ENCODE measurements at places on chromosomes 1 and 21.

DNA sequence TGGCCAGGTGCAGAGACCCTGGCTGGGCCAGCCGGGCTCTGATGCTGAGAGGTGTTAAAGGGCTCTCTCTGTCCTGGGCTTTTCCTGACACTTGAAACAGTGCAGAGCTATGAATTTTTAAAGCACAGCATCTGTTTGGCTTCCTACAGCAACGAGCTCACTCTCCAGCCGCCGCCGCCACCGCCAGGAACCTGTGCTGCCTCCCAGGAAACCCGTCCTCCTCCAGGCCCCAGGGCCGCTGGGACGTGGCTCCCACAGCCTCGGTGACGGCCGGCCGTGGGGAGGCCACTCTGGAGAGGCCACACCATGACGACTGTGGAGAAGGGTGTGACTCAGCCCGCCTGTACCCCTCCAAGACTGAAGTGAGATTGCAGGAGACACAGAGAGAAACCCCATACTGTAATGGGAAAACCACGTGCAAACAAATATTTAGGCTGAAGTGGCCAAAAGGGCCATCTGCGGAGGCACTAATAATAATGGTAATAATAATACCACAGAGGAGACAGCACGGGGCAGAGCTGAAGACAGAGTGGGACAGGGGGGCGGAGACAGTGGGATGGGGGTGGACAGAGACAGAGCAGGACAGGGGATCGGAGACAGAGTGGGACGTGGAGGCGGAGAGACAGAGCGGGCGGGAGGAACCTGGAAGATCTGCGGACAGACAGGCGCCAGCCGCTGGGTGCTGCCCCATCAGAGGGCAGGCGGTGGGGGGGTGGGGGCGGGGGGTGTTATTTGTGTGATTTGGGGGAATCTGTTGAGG is 139.2 kb downstream of the CASZ1 start:
- no peak for DNase-seq

GRCh38 chr1:240956424-240956823 is 344.5 kb upstream of the GREM2 start:
- DNase-seq = no peak

- no peak for DNase-seq
Observed at GRCh38 chr1:7084232-7084894, 299.1 kb downstream of the CAMTA1 start.

GRCh38 chr1:25608488-25609178 is 8.0 kb upstream of the MAN1C1 start:
- peak; percentile 90 for DNase-seq

- DNase-seq = no peak
Observed at GRCh38 chr1:95021119-95021518, 51.6 kb downstream of the ALG14 start.

- no peak for DNase-seq
Observed at GRCh38 chr1:173297798-173298391, 90.8 kb upstream of the TNFSF4 start.

- no peak for DNase-seq
Observed at GRCh38 chr1:187634940-187635339, 806.2 kb downstream of the PLA2G4A start.

DNA sequence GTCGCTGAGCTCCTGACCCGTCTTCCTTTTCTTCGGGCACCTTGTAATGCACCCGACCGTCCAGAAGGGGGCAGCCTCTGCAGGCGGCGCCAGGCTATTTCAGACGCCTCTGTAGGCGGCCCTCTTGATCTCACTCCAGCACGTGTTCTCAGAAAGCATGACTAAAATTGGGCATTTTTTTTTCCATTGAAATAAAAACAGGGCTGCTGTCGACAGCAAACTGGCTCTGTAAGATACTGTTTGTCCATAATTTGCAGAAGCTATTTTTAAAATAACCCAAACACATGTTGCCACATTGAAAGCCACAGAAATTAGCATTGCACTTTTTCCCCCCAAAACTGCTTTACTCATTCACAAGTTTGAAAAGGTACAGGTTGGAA is 78.0 kb downstream of the STUM start:
- peak; percentile 80 for DNase-seq

GRCh38 chr1:55084257-55084656 is 44.9 kb downstream of the PCSK9 start:
- no peak for DNase-seq

DNA sequence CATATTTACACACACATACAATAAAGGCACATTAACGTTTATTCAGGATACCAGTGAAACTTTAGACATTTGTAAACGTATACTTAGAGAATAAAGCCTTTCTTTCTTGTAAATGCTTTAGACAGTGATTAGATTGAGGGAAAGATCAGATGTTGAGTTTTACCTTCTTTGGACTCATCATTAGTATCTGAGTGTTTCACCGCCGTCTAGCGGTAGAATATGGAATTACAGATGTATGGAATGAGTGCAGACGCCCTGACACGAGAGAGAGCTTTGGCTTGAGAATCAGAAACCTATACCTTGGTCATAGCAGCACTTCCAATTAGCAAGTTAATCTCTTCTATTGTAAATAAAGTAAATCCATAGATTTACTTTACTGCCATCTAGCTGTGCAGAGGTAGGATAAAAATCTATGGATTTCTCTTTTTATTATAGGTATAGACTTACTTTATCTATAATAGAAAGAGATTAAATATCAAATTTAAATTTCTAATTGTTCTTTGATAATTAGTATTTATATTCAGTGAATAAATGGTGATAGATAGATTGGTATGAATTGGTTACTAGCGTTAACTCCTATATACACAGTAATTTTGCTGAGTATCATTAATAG is 12.6 kb downstream of the FLG2 start:
- DNase-seq = peak; percentile 72

DNA sequence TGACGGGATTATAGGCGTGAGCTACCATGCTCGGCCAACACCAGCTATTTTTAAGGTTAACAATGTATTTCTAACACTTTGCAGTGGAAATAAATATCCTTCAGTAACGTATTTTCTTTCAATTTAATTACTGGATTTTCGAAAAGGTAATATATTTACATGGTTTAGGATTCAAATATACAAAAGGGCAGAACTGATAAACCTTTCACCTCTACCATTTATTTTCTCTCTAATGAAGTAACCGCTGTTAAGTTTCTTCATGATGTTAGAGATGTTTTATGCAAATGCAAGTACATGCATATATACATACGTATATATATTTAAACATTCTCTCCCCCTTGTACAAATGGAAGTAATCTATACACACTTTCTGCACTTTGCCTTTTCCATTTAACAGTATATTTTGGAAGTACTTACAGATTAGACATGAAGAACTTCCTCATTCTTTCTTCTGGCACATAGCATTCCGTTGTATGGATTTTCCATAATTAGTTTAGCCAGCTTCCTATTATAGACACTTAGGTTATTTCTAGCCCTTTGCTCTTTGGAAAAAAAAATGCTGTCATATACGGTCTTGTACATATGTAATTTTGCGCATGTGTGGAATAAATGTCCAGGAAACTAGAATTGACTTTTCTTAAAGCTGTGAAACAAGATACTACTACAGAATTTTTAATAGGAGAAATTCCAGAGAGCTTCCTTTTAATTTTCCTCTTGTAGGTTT is 14.9 kb upstream of the HJV start:
- peak; percentile 30 for DNase-seq

- DNase-seq = peak; percentile 62
Observed at GRCh38 chr1:230167419-230167852, 100.4 kb downstream of the GALNT2 start.

- DNase-seq = no peak
Observed at GRCh38 chr1:153968408-153968807, 706 bp downstream of the CREB3L4 start.

DNA sequence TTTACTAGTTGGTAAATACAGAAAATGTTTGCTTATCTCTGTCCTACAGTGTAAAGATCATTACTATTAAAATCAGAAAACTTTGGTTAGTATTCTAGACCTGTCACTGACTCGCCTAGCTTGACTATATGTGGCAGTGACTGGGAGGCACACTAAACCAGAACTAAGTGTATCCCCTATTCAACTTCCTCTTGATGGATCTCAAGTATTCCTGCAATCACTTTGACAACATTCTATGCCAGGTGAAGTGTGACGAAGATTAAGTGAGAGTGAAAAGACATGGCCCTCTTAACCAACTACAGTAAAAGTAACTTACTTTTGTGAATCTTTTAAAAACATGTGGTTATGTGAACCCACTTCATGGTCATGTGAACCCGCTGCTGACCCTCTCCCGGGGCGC is 223.0 kb upstream of the ADAMTS5 start:
- no peak for DNase-seq

GRCh38 chr1:204530932-204531331 is 14.7 kb downstream of the MDM4 start:
- no peak for DNase-seq

DNA sequence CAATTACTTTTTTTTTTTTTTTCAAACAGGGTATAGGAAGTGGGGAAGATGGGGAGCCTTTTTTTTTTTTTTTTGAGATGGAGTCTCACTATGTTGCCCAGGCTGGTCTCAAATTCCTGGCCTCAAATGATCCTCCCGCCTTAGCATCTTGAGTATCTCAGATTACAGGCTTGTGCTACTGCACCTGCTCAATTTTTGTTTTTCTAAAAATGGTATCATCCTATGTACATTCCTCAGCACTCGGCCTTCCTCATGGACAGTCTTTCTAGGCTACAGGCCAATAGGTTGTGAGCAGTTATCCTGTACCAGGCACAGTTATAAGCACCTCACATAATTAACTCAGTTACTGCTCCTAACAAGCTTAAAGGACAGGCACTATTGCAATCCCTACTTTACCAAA is 132.1 kb upstream of the EDN2 start:
- no peak for DNase-seq

- no peak for DNase-seq
Observed at GRCh38 chr1:80540149-80540548, 1260.6 kb upstream of the ADGRL2 start.

DNA sequence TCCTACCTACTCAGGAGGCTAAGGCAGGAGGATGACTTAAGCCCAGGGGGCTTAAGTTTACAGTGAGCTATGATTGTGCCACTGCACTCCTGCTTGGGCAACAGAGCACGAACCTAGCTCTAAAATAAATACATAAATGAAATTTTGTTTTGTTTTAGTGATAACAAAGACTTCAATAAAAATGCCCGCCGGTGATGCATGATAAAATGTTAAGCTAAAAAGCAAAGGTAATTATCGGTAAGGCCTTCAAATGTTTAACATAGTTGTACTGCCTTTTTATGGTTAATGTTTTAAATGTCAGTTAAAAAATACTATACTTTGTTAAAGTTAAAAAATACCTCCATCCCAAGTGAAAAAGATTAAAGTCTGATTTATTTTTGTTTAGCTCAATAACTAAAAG is 27.0 kb downstream of the KDM5B start:
- no peak for DNase-seq

- DNase-seq = no peak
Observed at GRCh38 chr1:114207635-114208034, 54.0 kb upstream of the SYT6 start.

- DNase-seq = peak; percentile 39
Observed at GRCh38 chr1:24926563-24927249, 3.4 kb downstream of the RUNX3 start.

GRCh38 chr1:156608036-156608674 is 6.9 kb upstream of the GPATCH4 start:
- DNase-seq = peak; percentile 81

DNA sequence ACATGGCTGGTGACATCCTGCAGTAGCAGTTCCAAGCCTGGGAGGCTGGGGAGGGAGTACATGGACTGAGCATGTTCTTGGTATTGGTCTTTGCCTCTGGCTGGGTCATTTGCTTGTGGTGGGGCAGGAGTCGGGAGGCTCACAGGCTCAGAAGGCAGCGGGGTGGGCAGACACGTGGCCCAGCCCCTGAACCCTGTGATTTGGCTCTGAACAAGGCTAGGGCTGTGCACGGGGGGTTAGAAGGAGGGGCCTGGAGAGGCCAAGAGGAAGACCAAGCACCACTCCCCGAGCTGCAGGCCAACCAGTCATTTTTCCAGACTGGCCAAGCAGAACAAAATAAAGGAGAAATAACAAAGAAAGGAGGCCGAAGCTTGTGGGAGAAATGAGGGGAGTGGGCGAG is 9.7 kb upstream of the PRELP start:
- DNase-seq = no peak

DNA sequence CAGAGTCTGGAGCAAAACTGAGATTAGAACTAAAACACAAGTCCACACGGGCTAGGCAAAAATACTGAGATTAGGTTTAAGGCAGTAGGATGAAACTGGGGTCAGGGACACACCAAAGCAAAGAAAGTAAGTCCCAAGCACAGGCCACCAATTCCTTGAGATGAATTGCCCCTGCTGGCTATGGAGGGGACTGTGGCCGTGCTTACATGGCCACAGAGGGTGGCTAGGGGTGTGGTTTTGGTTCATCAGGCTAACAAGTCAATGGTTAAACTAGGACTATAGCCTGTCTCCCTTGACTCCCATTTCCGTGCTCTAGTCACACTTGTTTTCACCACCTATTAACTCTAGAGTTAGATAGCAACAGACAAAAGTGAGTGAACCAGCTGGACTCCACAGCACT is 394.8 kb downstream of the PBX1 start:
- DNase-seq = no peak

Data from CD4-positive, alpha-beta T cell treated with Interleukin-10 for 1 hour (primary cell).